ENCODE measurements at places on chromosomes 6 and 20.

DNA sequence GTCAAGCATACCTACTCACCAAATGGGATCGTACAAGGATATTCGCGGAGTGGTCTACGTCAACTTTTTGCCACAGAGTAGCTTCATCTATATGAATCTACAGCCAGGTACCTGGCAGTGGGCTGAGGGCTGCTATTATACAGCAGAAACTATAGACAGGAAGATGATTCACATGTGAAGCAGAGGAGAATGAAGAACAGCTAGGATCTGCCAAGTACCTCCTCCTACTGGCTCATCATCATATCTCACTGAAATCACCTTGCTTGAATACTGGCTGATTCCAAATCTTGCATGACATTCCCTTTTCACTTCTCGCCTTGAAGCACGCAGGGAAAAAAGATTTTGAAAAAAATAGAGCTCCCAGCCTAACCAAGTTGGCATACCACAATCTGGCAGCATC lies 488.7 kb upstream of the NRSN1 start:
- no peak for DNase-seq

DNA sequence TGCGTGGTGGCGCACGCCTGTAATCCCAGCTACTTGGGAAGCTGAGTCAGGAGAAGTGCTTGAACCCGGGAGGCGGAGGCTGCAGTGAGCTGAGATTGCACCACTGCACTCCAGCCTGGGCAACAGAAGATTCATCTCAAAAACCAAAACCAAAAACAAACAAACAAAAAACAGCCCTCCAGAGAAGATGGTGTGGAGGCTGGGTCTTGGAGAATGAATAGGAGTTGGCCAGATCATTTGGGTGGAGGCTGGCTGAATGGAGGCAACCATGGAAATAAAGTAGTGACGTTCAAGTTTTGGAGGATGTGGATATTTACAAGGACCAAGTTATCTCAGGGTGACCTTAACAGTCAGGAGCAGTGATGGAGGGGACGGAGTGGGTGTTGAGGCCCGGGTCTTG lies 24.7 kb downstream of the HIVEP1 start:
- no peak for DNase-seq

DNA sequence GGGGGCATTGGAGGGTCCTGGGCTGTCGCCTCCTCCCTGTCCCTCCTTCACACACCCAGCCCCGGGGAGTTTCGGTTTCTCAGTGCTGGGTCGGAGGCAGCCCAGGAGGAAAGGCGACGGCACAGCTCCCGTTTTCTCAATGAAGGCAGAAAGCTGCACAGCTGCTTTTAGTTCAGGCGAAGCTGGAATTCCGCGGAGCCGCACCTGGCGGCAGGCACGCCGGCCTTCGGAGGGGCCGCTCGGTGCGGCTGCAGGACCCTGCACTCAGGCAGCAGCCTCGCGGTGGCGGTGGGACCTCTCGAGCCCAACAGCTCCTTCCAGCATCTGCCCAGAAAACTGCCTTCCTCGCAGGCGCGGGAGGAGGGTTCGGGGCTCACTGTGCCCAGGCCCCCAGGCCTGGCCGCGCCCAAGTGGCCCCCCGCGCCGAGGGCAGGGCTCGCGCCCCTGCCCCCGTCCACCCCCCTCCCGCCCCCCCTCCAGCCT lies 4.6 kb downstream of the FOXQ1 start:
- peak; percentile 43 for DNase-seq

- no peak for DNase-seq
Measured at GRCh38 chr6:47529734-47530133, 52.1 kb downstream of the CD2AP start.

DNA sequence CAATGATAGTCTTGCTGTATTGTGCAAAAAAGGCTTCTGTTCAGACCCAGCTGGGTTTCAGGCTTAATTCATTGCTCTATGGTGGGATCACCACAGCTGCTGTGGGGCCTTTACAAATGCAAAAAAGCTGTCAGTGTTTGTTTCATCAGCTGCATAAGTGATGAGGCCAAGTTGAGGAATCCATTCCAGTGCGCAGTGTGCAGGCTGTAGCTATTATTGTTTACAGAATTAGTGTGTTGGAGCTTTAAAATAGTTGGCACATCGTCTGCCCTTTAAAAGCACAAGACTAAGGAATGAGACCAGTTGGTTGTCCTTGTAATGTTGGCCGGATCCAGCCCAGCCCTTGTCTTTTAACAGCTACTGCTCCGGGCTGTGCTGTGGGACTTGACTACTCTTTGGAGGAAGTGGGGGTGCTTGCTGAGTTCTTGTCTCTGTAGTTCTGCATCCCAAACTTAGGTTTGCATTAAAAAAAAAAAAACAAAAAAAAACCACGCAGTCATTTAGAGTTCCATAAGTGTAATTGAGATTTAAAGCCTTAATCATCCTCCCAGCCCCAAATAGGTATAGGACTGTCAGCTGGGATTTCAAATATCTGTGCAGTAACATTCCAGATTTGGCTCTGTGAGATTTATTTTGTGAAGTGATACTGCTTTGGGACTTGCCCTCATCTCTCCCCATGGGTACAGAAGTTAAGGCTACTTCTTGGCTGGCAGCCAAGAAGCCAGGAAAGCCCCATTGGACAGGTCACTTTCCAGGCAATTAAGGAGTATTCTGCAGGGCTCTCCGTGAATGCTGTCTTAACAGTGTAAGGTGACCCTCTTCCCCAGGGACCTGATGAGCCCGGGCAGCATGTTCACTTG lies 19.3 kb downstream of the JARID2 start:
- peak; percentile 97 for DNase-seq

DNA sequence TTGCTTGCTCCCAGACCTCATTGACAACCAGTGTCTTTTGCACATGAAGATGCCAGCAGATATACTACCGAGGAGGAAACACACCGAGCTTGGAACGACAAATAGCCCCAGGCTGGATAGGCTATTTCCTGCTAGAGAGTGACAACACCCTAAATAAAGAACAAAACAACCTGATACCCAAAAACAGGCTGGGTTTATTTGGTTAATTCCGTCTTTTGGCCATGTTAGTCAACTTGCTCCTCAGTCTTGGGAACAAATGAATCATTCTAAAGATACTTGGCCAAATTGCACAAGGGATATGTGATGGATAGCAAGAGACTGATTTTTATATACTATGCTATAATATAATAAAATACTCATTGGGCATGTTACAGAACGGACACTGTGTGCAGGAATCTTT lies 11.5 kb upstream of the MUC22 start:
- no peak for DNase-seq

DNA sequence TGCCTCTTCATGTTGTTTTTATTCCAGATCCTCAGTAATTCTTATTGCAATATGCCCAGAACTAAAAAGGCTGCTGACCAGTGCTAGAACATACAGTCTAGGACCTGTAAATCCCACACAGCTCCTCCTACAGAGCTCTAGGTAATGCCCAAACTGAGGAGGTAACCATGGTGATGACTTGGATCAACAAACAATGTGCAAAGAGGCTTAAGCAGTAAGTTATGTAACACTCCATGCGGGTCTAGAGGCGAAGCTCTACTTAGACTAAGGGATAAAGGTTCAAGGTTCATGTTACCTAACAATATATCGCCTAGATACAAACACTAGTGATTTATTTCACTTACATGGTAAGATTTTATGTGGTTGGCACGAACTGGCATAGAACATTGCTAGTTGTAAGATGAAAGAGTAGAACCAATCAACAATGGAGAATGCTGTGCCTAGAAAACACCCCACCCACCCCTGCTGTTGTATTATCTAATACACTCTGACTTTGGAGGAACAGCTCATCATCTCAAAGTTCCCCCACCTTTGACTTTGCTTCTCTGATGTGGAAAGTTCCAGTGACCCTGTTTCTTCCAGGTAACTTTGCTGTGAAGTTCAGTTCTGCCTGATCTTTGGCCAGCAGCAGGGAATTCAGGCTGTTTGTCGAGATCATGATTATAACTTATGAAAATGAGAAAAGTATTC lies 242.4 kb downstream of the ALDH8A1 start:
- DNase-seq: peak; percentile 57

DNA sequence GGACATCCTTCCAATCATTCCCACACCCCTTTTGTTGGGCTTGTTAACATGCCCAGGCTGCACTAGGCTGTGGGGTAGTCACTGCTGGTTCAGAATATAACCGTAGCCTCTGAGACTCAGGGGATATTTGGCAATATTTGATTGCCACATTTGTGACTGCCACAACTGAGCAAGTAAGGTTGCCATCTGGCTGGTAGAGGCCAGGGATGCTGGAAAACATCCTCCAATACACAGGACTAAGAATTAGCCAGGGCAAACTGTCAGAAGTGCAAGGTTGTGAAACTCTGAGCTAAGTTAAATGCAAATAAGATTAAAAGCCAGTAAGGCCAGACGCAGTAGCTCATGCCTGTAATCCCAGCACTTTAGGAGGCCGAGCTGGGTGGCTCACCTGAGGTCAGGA lies 112.0 kb downstream of the ZMYND8 start:
- DNase-seq: no peak

- DNase-seq: no peak
Measured at GRCh38 chr20:34389206-34389953, 26.3 kb downstream of the ITCH start.

DNA sequence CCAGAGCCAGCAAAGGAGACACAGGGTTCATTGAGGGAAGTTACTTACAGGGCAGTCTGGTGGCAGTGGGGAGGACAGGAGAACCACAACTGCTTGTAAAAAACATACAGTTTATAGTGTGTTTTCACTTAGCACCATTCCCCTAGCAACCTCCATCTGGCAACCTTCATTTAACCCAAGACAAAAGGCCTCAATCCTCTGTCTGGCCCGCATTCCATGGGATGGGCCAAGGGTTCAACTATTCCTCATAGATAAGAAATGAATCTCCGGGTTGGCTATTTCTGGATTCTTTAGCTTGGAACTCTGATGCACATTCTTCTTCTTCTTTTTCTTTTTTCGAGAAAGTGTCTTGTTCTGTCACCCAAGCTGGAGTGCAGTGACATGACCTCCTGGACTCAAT lies 26.3 kb upstream of the FYN start:
- DNase-seq: no peak

DNA sequence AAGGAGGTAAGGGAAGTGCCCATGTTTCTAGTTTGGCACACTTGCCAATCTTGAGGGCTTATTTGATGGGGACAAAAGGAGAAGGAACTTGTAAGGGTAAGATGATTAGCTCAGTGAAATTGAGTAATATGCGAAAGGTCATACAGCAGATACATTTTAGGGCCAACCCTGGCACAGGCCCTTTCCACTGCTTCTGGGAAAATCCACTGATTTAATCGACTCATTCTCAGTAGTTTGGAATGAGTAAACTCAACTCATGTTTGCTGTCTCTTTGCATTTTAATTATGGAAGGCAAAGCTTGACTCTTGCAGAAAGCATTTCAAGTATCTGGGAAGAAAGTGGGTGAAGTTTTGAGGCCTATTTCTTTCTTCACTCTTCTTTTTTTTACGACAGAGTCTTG lies 20.0 kb downstream of the PHF20 start:
- DNase-seq: no peak

All from tongue (tissue), 3 donors.